Thyroid gland (tissue), 4 donors: ENCODE measurements at places on chromosomes 7 and 10. TPM values are rescaled to one million over a fixed set of nuclear protein-coding genes. Genes with fewer than 3 reads are reported as not detected.

GRCh38 chr10:2828741-2829140, 238.6 kb upstream of the PFKP start:
- DNase-seq = no peak

GRCh38 chr7:3266240-3266639, 34.8 kb upstream of the SDK1 start:
- no peak for DNase-seq

Gene PFKFB3
- 10.2 TPM for total RNA-seq

DNA sequence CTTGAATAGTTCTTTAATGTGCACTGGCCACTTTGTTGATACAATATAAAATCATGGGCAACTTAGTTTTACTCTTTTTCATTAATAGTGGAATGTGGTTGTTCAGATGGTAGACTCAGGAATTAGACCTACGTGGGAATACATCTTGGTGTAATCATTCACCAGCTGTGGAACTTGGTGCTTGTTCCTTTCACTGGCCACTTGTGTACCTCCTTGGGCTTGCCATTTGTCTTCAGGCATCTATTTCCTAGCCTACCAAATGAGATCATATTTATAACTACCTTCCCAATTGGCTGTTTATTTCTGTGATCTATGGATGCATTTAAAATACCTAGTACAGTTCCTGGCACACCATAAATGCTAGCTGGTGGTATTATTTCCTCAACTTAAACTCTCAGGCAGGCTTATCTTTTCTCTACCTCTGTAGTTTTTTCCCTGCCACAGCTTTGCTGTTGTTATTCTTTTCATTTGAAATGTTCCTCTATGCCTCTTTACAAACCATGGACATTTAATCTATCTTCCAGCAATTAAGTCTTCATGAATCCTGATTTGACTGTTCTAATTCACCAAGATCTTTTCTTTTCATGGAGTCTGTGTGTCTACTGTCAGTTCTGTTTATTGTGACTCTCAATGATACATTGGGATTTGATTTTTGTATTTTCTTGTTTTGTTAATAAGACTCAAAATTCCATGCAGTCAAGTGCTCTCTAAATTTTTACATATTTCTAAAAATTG, 113.0 kb downstream of the ADAM22 start:
- no peak for DNase-seq

- DNase-seq = no peak
These were observed 1279.8 kb downstream of the GATA3 start for GRCh38 chr10:9334270-9334669.

DNA sequence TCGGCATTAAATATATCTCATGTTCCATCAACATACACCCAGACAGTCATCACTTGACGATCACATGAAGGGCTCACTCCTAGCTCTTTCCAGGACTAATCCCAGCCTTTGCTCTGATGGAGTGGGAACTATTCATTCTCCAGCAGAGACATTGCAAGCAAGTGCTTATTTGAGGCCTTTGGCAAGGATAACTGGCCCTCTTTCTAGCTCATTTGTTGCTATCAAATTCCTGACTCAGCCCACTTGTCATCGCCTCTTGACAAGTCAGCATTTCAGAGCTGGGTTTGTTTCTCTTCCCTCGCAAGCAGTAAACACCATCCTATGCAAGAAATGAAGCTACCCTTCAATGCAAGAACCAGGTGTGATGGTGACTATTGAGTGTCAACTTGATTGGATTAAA, 1165.7 kb upstream of the AUTS2 start:
- no peak for DNase-seq

GRCh38 chr10:51186361-51186760, 112.1 kb downstream of the PRKG1 start:
- DNase-seq = no peak

GRCh38 chr10:112214298-112214926, 30.8 kb upstream of the GPAM start:
- DNase-seq = no peak

Gene CACNA2D1
- total RNA-seq = 81.7 TPM

GRCh38 chr10:22301193-22301592, 15.0 kb upstream of the COMMD3 start:
- DNase-seq = no peak

DNA sequence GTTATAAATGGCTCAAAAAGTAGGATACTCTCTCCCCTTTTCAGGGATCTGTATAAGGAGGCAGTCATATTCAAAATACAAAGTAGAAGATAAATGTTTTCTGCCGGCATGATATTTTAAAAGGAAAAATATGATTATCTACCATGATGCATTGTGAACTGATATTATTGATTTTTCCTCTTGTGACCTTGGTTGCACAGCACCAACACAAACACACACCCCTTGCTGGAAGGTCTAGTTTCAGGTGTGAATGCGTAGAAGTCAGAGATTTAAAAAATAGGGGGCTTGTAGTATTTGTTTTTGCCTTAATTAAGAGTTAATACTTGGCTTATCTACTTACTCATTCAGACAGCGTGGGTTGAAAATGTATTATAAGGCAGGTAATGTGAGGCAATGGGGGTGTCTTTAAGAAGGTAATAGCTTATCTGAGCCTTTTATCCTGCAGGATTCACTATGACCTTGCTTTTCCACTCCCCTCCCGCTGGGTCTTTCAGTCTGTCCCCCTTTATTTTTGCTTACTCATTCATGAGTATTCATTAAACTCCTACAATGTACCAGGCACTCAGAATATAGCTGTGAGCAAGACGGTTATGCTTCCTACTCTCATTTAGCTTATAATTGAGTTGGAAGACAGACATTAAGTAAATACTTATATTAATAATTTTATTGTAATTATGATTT, 390.6 kb downstream of the SDK1 start:
- DNase-seq = no peak

Gene ANTXRL
- not detected for total RNA-seq

GRCh38 chr7:157122800-157123495, 15.8 kb upstream of the UBE3C start:
- no peak for DNase-seq

DNA sequence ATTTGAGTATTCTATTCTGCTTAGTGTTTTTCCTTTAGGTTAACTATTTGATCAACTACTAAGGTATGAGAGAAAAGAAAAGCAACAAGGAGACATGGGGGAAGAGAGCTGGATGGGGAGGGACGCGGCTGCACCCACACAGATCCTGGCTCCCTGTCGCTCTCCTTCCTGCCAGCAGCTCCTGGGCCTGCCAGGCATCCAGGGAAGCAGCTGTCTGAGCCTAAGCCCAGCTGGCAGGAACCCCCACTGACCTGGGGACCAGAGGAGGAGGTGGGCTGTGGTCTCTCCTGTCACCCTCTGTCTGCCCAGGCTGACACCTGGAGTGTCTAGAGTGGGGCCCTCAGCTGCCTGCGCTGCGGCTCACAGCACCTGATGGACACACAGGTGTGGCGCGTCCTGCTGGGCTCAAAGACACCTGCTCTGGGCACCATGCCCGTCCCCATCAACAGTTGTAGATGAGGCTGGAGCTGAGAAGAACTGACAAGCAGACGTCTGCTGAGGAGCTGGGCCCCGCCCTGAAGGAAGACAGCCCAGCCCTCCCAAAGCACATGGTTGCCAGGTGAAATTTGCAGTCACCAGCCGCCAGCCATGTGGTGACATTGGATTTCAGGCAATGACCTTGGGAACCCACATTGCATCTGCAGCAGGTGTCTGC, 207.9 kb downstream of the PLXNA4 start:
- DNase-seq = no peak

GRCh38 chr10:47400251-47400650, 16.2 kb upstream of the ZNF488 start:
- DNase-seq = no peak

- no peak for DNase-seq
These were observed 15.2 kb downstream of the MYO1G start for GRCh38 chr7:44963364-44964290.

GRCh38 chr10:34160595-34160994, 654.5 kb downstream of the PARD3 start:
- DNase-seq = no peak

Gene CRHR2
- 0.39 TPM for total RNA-seq

- DNase-seq = no peak
These were observed 439.3 kb downstream of the RPS24 start for GRCh38 chr10:78473006-78473405.

GRCh38 chr10:96263669-96264068, 7.7 kb downstream of the BLNK start:
- DNase-seq = no peak

DNA sequence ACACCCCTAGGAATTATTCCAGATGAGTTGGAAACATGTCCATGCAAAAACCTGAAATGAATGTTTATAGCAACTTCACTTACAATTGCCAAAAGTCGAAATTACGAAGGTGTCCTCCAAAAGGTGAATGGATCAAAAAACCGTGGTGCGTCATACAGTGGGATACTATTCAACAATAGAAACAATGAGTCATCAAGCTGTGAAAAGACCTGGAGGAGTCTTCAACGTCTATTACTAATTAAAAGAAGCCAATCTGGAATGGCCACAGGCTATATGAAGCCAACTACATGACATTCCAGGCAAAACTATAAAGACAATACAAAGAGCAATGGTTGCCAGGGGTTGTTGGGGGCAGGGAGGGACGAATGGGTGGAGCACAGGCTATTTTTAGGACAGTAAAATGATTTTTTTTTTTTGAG, 12.6 kb upstream of the PPP2R2D start:
- DNase-seq = no peak

DNA sequence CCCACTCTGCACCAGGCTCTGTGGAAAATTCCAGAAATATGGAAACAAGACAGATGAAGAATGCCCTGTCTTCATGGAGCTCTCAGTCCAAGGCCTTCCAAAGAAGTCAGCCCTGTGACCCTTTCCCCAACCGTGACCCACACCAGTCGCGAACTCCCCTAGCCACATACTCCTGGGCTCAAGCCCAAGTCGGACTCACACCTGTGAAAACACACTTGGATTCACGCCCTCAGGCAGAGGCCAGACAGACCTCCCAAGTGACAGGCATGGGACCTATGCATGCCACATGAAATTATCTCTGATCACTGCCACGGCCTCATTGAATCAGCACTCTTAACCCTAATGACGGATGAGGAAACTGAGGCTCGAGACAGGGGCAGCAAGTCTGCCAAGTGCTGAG, 42.5 kb downstream of the ZCCHC24 start:
- DNase-seq = no peak

GRCh38 chr7:30681331-30681797, 892 bp downstream of the CRHR2 start:
- no peak for DNase-seq

Gene TMEM213
- total RNA-seq = not detected

DNA sequence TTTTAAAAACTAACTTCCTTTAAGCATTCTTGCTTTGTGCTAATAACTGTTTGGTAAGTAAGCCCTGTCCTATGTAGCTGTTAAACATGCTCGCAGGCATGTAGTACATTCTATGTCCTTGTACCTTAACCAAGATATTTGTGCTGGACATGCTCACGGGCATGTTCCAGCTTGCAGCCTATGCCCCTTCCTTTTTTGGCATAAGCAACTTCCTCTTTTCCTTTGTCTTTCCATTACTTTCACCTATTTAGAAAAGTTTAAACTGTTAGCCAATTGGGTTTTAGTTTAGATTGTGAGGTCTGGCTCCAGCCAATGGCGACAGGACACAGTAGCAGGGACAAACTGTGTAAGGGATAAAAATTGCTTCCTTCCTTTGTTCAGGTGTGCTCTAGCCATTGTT, 14.4 kb upstream of the APBB1IP start:
- no peak for DNase-seq

DNA sequence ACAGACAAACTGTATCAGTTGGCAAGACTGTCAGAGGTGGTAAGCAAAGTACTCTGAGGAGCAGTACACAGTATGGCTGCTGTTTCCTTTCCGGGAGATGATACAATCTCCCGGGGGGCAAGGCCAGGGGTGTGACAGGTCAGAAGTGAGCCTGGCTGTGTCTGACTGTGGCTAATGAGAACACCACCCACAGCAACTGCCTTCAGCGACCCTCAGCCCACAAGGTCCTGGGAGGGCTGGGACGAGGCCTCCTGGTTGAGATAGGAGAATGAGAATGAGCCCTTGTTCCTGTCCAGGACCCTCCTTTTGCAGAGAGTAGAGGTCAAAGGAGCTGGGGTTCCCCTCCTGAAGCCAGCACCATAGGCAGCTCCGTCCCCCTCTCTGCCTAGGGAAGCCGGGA, 421.7 kb downstream of the TCERG1L start:
- DNase-seq = no peak

GRCh38 chr7:41185851-41186250, 517.0 kb downstream of the INHBA start:
- no peak for DNase-seq

Gene CLDN4
- 208 TPM for total RNA-seq

DNA sequence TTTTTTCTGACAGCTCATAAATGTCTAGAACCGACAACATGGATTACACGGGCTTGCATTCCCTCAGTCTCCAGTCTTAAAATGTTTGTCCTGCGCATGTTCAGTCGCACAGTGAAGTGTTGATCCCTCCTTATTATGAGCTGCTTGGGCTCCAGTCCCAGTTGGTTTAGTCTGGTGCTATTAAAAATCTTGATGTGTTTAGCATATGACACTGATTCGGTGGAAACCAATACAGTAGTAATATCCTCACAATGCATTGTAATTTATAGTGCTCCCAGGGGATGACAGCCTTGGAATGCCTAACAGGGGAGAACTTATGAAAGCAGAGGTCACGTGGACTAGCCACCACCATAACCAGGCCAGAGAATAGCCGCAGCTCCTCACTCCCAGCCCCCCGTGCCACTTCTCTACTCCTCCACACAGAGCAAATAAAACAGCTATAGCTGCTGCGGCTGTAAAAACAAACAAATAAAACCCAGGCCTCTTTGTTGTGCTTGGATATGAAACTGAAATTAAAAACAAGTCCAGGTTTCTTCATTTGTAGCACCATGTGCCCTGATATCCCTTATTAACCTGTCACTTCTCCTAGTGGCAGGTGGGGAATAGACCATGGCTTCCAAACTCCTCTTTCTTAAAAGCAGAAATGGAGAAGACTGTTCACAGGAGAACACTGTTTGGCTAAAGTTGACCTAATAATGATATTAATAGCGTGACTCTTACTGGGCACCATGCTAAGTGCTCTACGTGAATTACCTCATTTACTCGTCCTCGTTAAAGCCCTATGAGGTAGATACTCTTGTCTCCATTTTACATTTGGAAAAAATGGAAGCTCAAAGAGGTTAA, 7.7 kb downstream of the DPCD start:
- DNase-seq = no peak

Gene TRIM74
- not detected for total RNA-seq

DNA sequence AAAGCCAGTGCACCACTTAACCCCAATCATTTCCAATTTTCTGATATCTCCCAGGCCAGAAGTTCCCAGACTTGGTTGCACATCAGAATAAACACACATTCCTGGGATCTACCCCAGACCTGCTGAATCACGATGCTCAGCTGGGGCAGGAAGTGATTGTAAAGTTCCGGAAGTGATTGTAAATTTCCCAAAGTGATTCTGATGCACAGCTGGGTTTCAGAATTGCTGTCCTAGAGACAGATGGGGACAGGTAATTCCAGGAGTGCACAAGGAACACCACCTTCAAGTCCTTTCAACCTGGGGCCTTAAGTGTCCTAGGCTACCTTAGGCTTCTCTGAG, 104.2 kb upstream of the EEPD1 start:
- DNase-seq = no peak

Gene ACBD7
- total RNA-seq = 0.73 TPM

DNA sequence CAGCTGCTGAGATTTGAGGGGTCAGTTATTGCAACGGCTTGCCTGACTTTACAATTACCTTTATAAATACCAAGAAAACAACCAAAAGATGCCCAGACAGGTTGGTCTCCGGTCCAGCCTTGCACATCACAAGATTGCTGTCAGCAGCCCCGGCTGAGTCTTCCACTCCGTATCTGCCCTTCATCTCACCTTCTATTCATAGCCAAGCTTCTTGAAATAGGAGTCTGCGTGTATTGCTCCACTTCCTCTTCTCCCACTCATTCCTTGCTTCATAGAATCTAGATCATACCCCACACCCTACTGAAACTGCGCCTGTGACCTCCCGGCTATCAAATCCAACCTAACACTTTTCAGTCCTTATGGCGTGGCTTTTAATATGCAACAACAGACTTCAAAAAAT, 31.1 kb upstream of the USP6NL start:
- no peak for DNase-seq
